Dermis blood vessel endothelial cell (primary cell): ENCODE measurements at places on chromosomes 16 and 17.

- DNase-seq = peak; percentile 91
Measured at GRCh38 chr17:78497115-78497540, 80.1 kb downstream of the DNAH17 start.

DNA sequence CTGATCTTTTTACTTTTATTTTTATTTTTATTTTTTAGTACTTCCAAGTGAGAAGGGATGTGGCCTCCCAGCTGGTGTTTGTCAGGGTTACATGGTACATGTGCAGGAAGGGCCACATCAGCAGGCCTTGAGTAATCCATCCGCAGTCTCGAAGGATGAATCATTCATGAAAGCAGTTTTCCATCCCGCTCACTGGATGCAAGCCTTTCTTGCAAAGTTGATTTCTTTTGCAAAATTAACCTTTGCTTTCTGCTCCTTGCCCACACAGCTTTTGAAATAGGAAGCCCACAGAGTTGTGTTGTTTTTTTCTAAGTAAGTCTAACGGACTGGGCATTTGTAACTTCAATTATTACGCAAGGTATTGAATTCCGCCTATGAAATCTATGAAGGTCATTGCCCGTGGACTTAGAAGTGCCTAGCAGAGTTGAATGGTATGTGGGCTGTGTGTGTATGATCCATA is 157.4 kb downstream of the PRKCA start:
- peak; percentile 99 for DNase-seq

DNA sequence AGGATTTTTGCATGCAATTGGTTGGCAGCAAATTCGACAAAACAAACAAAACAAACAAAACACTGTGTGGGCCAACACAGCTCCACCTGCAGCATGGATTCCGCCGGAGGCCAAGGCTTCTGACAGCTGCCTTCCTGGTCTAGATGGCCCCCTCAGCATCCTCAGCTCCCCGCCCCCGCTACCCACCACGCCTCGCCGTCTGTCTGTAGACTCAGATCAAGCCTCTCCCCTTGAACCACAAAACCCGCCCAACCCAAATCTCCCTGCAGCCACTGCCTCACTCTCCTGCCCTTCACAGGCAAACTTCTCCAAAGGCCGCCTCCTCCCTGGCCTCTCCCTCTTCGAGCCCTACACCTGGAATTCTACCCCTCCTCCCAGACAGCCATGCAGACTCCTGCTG is 57.9 kb downstream of the RTN4RL1 start:
- DNase-seq = no peak

- DNase-seq = no peak
Measured at GRCh38 chr17:43591001-43591400, 44.9 kb upstream of the ETV4 start.

DNA sequence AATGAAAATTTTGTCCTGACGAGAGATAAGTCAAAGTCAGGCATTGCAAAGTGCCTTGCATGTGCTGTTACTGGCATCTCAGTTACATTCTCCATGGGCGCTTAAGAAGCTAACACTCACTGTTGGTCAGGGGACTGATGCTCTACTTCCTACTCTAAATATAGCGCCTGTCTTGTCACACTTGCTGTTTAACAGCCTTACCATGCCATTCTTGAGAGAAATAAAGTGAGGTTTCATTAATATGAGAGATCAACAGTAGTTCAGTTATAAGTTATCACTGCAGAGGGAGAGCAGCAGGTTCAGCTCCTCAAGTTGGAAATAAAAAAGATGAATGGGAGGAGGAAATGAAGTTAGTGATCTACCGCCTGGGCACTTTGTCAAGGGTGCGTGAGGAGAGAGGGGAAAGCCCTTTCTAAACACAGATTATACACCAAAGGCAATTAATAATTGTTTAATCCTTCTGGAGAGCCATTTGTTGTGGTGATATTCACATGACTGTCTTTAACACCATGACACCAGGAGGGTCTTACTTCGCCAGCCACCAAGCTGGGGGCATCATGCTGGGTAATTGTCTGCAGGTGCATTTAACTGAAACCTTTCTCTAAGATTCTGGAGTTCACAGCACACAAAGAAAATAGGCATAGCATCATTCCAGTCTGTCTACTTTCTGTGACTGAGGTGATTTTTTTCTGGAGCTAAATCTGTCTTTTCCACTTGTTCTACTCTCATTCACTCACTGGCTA is 568.7 kb upstream of the HSBP1 start:
- DNase-seq = no peak

DNA sequence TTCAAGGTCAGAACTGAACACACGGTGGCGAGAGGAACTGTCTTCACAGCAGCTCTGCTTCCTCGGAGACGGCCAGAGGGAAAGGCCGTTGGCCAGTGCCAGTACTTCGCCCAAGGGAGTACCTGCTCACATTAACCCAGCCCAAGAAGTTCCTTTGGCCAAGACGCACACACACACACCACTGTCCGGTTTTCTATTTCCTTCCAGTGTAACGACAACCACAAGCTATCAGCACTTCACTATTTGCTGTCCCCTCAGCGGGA is 744 bp upstream of the GGNBP2 start:
- DNase-seq = peak; percentile 77

GRCh38 chr17:10792151-10792550 is 11.7 kb downstream of the TMEM238L start:
- DNase-seq = no peak

- no peak for DNase-seq
Measured at GRCh38 chr17:44069974-44070454, 521 bp upstream of the G6PC3 start.
